ENCODE measurements at places on chromosomes 6 and 20.

DNA sequence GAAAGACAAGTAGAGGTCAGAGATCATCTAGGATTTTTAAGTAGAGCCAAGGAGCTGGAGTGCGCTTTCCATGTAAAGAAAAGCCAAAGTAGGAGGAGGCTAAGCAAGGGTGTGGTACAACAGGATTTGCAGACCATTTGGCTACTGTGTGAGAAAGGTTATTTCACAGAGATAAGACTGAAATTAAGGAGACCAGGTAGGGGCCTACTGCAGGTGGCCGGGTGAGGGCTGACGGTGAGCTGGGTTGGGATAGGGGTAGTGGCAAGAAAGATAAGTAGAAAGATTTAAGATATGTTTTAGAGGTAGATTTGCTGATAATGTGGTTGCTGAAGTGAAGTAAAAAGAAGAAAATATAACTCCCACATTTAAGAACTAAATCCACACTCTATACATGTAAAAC, 3.8 kb downstream of the BLOC1S5 start:
- DNase-seq, result no peak

DNA sequence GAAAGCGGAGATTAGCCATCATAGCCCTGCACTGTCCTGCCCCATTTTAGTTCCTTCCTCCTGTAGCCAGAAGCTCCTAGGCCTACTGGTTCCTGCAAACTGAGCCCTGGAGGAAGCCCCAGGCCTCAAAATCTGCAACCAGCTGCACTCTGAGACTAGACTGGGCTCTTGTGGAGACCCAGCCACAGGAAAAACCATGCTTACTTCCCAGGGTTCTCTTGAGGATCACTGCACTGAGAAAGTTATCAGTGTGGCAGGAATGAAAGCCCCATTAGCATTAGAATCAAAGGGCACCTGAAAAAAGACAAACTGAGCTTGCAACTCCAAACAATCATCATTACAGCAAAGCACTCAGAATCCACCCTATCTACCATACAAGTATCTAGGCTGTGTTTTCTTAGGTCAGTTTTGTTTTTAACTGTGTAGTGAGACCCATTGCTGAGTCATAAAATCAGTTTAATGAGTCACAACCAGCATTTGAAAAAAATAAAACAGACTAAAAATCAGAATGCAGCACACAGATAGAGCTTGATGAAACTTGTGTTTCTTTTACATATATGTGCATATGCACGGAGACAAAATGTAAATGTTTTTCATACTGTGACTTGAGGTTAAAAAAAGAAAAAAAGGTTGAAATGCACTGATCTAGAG, 91.0 kb downstream of the UNC5CL start:
- DNase-seq, result no peak

- no peak for DNase-seq
Measured at GRCh38 chr6:38587766-38588362, 51.9 kb downstream of the BTBD9 start.

- DNase-seq, result no peak
Measured at GRCh38 chr6:136539967-136540652, 10.1 kb downstream of the MAP7 start.

- no peak for DNase-seq
Measured at GRCh38 chr6:35216851-35217811, 3.4 kb downstream of the SCUBE3 start.

GRCh38 chr6:168218785-168219566, 100.6 kb downstream of the DACT2 start:
- DNase-seq, result no peak

DNA sequence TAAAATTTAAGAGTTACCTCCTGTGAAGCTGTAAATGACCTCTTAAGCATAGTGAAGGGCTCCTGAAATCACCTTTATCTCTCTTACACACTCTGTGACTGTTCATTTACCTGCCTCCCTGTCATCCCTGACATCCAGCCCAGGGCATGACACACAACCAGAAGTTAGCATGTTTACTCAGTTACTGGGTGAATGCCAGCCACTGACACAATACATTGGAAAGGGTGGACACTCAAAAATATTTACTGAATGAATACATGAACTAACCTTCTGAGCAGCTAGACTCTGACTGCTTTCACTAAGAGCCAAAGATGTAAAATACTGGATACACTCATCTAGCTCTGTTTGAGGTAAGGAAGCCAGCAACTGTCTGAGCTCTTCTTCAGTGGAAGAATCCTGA, 25.3 kb downstream of the SERAC1 start:
- DNase-seq, result no peak

GRCh38 chr20:23091721-23092383, 5.7 kb upstream of the CD93 start:
- DNase-seq, result no peak

- DNase-seq, result no peak
Measured at GRCh38 chr6:109379711-109380110, 2.6 kb downstream of the CD164 start.

GRCh38 chr6:157715728-157716164, 107.3 kb upstream of the SNX9 start:
- no peak for DNase-seq

DNA sequence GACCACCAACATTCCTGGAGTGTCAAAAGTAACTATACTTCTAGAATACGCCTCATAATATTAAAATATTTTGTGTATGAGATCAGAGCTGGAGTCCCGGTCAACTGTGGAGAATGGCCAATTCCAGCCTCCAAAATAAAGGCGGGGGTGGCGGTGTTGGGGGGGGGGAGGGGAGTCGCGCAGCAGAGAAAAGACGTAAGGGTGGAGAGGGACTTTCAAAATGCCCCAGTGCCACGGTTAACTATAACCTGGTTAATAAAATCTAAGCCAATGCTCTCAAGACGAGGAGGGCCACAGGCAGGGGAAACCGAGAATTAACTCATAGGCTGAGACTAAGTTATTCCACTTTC, 1.3 kb downstream of the NUP153 start:
- no peak for DNase-seq

GRCh38 chr20:25315418-25316210, 67.7 kb downstream of the PYGB start:
- no peak for DNase-seq

DNA sequence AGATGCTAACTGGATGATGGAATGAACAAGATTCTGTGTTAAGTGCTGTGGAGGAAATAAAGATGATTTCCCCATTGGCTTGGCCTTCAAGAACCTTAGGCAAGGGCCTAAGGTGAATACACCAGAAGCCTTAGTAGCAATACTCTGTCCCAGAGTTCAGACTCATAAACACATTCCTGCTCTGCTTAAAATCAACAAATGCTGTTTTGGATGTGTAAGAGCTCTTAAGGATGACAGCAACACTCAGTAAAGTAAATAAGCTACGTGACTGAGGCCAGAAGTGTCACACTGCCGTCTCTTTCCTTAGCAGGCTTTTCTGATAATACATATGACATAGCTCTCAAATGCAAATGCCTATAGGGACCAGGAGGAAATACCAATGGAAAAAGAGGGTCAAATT, 90.6 kb downstream of the EYA2 start:
- DNase-seq, result no peak

DNA sequence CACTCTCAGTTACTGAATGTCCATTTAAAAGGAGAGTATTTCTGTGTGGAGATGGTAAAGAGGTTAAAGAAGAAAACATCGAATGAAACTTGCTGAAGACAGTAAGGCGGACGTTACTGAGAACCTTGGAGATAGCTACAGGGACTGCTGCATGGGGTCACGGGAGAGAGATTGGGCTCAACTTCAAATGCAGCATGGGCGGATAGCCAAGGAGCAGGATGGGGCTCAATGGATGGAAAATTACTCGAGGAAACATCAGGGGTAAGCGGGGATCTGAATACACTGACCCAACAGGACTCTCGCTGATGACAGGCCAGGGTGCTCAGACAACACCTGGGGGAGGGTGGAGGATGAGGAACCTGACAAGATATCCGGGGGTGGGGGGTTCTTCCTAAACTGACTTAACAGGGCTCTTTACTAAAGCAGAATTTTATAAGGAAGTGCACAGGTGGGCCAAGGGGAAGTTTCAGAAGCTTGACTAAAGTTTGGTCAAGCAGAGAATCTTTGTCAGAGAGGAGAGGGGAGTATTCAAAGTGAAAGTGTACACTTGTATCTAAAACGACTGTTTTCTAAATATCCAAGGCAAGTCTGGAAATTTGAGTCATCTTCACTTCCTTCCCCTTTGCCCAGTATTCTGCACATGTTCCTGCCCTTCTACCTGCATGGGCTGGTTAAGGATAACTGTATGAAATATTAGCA, 22.8 kb downstream of the ECT2L start:
- DNase-seq, result no peak

DNA sequence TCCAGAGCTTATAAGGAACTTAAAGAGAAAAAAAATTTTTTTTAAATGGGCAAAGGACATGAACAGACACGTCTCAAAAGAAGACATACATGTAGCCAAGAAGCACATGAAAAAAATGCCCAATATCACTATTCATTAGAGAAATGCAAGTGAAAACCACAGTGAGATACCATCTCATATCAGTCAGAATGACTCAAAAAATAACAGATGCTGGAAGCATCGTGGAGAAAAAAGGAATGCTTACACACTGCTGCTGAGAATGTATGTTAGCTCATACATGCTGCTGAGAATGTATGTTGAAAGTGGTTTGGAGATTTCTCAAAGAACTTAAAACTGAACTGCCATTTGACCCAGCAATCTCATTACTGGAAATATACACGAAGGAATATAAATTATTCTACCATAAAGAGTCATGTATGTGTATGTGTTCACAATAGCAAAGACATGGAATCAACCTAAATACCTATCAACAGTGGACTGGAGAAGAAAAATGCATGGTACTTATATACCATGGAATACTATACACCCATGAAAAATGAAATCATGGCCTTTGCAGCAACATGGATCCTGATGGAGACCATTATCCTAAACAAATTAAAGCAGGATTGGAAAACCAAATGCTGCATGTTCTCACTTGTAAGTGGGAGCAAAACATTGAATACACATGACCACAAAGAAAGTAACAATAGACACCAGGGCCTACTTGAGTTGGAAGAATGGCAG, 5.2 kb downstream of the OR11A1 start:
- DNase-seq, result no peak

All from COR-L47 (cell line).